ENCODE measurements at places on chromosomes 7 and 10. TPM values are rescaled to one million over a fixed set of nuclear protein-coding genes. Genes with fewer than 3 reads are reported as not detected.

RAB11FIP2 gene
- 12.3 TPM for total RNA-seq

TLX1 gene
- not detected for total RNA-seq

DRGX gene
- not detected for total RNA-seq

PKD1L1 gene
- total RNA-seq = 0.23 TPM

LRRC17 gene
- total RNA-seq = not detected

PODXL gene
- total RNA-seq = 51.5 TPM

ABCB1 gene
- total RNA-seq = 0.46 TPM

CALHM1 gene
- not detected for total RNA-seq

Data from A549 treated with dexamethasone at 1 μM for 4 hours (cell line).